ENCODE measurements at places on chromosomes 6 and 20.
A peak's percentile ranks its signal among the peaks of the same experiment; 100 is the strongest.

GRCh38 chr6:31681135-31681671, 336 bp upstream of the LY6G5C start:
- DNase-seq, result no peak

DNA sequence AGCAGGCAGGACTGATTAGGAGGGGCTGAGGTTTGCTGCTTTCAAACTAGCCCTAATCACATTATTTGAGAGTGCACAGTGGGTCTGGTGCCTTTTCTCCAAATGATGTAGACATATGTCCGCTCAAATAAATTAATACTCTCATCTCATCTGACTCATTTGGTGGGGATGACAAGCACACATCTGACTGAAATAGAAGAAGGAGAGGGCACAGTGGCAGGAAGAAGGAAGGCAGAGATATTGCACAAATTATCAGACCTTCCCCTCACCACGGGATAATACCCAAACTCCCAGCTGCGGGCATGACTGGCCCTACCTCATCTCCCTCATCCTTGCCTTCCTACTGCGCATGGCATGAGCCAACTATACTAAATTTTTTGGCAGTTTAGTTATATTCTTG, 33.9 kb upstream of the TNFRSF21 start:
- DNase-seq, result no peak

- DNase-seq, result no peak
Observed at GRCh38 chr6:40187535-40188144, 253.4 kb upstream of the MOCS1 start.

DNA sequence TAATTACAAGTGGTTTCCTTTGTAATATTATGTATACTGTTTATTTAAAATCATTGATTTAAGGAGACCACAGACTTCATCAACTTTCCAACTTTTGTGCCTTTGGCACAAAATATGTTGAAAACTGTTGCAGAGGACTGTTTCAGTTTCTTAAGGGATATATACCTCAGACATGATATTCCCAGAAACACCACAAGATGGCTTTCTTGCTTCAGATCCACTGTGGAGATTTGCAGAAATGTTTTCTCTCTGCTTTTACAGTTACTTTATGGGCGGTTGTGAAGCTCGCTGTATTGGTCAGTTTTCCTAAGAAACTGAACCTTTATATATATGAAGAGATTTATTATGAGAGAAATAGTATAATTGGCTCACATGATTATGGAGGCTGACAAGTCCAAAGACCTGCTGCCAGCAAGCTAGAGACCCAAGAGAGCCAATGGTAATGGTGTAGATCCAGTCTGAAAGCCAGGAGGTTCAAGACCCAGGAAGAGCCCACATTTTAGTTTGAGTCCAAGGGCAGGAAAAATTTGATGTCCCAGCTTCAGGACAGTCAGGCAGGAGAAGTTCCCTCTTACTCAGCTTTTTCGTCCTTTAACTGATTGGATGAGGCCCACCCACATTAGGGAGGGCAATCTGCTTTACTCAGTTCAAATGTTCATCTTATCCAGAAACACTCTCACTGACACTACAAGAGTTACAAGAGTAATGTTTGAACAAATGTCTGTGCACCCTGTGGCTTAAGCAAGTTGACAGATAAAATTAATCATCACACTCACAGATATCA, 12.8 kb downstream of the ME1 start:
- DNase-seq, result no peak

DNA sequence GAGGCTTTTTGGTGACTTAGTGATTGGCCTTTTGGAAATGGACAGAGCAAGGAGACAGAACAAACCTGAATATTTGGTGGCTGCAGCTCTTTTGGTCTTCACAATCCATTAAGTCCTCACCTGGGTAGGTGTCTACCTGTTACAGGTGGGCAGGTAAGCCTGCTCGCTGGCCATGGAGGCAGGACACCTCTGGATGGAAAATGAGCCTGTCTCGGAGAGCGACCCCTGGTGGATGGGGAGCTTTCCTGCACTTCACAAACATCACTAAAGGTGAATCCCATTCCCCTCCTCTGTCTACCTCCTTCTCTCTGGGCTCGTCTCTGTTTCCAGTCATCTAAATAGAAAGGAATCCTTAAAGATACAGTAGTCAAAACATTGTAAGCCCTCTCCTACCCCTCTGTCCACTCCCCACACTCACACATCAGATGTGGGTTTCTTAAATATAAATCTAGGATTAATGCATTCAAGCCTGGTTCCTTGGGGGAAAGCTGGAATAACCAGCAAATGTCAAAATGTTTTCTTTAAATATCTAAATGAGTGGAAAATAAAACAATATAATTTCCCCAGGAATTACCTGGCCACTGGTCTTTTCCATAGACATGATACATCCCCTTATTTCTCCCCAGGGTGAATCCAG, 304.9 kb downstream of the CDH26 start:
- peak; percentile 36 for DNase-seq

- no peak for DNase-seq
Observed at GRCh38 chr6:151842816-151843215, 35.3 kb downstream of the ESR1 start.

GRCh38 chr6:98308564-98308963, 525.8 kb upstream of the POU3F2 start:
- DNase-seq, result no peak

DNA sequence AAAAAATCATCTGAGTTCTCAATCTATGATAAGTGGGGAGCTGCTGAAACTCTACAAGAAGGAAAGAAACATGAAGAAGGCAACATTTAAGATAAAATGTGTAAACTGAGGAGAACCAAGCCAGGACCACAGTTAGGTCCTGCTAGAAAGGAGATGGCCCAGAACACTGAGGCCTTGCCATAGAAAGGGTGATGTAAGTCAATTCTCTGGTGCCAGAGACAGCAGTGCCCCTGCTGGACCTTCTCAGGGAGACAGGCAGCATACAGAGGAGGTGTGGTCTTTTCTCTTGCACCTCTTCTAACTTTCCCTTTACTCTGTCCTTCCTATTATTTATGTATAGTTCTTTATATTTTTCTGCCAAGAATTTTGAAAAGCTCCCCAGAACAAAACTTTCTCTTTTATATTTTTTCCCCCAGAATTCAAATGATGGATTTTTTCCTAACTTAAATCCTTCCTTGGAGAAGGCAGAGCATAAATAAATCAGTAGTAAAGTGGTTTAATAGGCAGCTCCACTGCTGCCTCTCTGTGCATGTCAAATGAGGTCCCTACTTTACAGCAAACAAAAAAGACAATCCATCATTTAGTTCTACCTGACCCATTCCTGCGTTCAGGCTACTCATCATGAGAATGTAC, 9.0 kb downstream of the UQCC2 start:
- no peak for DNase-seq

- no peak for DNase-seq
Observed at GRCh38 chr6:28695715-28696114, 170.0 kb downstream of the GPX5 start.

GRCh38 chr6:170525795-170526194, 27.3 kb downstream of the PSMB1 start:
- DNase-seq, result no peak
